Stimulated activated CD4-positive, alpha-beta T cell treated with anti-CD3 and anti-CD28 coated beads, Interleukin-4, amount 100 ng/mL, for 4 hours (primary cell): ENCODE measurements at places on chromosomes 7 and 10.

DNA sequence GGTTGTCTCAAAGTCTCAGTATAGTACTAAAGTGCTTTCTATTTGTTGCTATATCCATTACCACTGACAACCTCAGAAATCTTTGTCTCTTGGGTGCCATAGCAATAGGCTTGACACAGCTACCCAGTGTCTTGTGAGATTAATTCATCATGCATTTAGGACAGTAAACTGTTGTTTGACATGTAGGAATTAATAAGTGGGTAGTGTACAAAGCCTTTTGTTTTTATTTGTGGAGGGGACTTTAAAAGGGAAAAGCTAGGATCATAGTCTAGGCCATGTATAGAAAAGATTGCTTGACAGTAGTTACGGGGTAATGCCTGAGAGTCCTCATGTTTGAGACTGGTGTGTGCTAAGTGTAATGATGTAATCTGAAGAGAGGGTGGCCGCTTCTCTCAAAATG, 102.6 kb upstream of the AGR3 start:
- DNase-seq = no peak

- DNase-seq = peak; percentile 16
These were observed 10.7 kb upstream of the GPR146 start for GRCh38 chr7:1033546-1034145.

- no peak for DNase-seq
These were observed 1157.4 kb upstream of the AUTS2 start for GRCh38 chr7:68440866-68441265.

DNA sequence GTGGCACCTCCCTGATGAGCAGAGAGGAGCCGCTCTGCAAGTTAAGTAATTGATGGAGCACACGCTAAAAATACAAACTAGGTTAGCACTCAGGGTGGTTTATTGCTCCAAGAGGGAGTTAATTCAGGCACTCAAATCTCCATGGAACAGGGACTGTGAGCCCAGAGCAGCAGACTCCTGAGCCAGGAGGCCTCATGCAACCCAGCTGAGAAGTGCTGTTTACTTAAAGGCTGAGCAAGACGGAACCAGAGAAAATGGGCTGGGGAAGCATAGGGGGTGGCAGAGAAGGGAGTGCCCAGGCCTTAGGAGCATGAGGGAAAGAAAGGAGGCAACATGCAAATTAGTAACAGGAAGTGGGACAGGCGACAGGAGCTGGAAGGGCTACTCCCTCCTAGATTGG, 174.1 kb downstream of the KCNMA1 start:
- DNase-seq = no peak

DNA sequence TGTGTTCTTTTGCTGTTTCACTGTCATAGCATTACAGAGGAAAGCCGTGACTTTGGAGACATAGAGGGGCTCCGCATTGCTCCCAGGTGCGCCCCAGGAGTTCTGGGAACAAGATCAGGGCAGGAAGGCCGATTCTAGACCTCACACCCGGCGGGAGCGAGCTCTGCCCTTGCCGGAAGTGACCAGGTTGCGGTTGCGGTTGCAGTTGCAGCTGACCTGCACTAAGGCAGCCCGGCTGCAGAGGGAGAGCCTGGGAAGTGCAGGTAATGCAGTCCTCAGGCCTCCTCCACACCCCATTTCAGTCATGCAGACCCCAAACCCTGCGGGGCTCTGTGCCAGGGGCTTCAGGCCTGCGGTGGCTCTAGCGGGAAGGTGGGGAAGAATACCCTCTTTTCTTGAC, 130.0 kb upstream of the LANCL2 start:
- no peak for DNase-seq

- DNase-seq = no peak
These were observed 510.1 kb downstream of the ARL4A start for GRCh38 chr7:13197501-13197900.

GRCh38 chr10:103479135-103479534, at the start of gene CALHM3:
Gene CALHM3 (minus strand): TSS chr10:103479240. CDS start chr10:103479032, 208 bp downstream.
- no peak for DNase-seq

- no peak for DNase-seq
These were observed 38.2 kb downstream of the SPOCK2 start for GRCh38 chr10:72049969-72050781.

DNA sequence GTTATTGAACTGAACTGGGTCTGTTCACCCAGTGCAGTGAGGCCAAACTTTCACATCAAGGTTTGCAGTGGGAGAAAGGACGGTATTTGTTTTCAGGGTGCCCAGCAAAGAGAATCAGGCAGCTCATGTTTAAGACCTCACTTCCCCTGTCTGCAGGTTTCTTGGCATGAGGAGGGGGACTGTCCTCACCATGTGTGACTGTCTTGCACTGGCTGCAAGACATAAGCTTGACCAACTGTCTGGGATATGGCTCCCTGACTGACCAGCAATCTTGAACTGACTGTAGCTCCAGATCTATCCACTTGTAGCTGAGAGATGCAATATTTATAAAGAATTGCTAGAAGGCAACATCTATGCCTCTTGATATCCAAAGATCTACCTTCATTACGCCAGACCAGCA, 39.9 kb downstream of the RAMP3 start:
- DNase-seq = no peak

DNA sequence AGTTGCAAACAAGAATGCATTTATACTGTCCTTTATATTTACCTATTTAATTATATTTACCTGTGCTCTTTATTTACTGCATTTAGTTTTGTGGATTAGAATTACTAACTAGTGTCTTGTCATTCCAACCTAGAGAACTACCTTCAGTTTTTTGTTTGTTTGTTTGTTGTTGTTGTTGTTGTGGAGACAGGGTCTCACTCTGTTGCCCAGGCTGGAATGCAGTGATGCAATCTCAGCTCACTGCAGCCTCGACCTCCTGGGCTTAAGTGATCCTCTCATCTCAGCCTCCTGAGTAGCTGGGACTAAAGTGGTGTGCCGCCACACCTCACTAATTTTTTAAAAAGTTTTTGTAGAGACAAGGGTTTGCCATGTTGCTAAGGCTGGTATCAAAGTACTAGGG, 156.4 kb upstream of the AKR1E2 start:
- DNase-seq = no peak

GRCh38 chr10:123567984-123568739, 98.0 kb upstream of the GPR26 start:
- no peak for DNase-seq

DNA sequence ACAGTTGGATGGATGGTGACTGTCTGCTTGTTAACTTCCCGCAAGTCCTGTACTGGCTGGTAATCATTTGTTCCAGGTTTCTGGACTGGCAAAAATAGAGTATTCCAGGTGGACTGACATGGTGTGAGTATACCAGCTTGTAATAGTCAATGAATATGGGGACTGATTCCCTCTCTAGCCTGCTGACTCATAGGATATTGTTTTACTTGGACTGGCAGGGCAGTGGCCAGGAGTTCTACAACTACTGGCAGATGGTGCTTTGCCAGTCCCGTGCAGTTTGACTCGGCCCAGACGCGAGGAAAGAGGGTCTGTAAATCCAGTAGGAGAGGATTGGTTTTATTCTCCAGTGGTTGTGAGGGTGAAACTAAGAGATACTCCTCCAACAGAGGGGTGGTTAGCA, 78.0 kb downstream of the PRR15 start:
- DNase-seq = no peak
